ENCODE measurements at places on chromosomes 16 and 17.

GRCh38 chr17:44655983-44656710 is at the start of gene MEIOC:
Gene MEIOC, plus strand, starts transcription at chr17:44656468. Its CDS starts 146 bp downstream, at chr17:44656614.
- peak; percentile 2 for DNase-seq

GRCh38 chr17:81396722-81397313 is 1.6 kb downstream of the BAHCC1 start:
- DNase-seq = peak; percentile 24

DNA sequence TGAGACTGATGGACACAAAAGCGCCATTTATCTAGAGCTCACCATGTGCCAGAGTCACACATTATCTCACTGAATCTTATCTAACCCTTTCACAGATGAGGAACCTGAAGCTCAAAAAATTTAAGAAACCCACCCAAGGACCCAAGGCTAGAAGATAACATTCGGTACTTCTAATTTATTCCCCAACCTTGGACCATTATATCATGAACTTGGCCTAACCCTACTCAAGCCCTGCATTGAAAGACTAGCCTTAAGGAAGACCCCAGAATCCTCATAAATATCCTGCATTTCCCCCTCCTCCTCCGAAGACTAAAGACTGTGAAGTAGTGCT is 548 bp upstream of the DYNC1LI2 start:
- DNase-seq = no peak

DNA sequence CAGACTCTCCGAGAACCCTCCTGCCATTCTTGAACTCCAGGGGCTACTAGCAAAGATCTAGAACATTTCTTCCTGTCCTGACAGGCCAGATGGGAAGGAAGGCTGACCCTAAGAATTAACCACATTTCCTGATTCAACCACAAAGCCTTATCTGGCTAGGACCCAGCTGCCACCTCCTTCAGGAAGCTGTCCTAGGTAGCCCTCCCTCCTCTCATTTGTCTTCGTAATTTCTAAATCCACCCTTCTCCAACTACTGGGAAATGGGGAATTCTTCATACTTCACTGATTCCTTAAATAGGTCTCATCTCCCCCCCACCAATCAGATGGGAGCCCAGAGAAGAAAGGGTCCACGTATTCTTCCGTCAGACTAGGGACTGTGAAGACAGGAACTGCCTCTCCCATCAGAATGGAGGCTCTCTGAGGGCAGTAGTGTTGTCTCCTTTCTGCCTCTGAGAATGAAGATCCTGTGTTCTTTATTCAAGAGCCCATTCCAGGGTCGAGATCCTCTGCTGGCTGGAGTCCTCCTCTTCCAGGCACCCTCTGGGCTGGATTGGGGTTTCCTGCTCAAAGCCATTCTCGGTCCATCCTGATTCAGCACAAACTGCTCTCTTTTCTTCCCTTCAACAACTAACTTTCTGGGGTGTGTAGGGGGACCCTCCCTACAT is 2.1 kb downstream of the SAMD14 start:
- DNase-seq = no peak

GRCh38 chr17:72591289-72592241 is 470.7 kb downstream of the SOX9 start:
- no peak for DNase-seq

GRCh38 chr16:15484662-15485061 is 50.3 kb downstream of the BMERB1 start:
- DNase-seq = no peak

DNA sequence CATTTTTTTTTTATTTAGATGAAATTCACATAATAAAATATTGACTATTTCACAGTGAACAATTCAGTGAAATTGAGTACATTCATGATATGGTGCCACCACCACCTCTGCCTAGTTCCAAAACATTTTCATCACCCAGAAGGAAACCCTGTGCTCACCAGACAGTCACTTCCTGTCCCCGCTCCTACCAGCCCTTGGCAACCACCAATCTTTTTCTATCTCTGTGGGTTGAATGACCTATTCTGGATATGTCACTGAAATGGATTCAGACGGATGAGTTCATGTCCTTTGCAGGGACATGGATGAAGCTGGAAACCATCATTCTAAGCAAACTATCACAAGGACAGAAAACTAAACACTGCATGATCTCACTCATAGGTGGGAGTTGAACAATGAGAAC is 40.5 kb downstream of the ATP2C2 start:
- DNase-seq = no peak

- DNase-seq = no peak
Observed at GRCh38 chr16:11687601-11688519, 19.6 kb downstream of the SNN start.

DNA sequence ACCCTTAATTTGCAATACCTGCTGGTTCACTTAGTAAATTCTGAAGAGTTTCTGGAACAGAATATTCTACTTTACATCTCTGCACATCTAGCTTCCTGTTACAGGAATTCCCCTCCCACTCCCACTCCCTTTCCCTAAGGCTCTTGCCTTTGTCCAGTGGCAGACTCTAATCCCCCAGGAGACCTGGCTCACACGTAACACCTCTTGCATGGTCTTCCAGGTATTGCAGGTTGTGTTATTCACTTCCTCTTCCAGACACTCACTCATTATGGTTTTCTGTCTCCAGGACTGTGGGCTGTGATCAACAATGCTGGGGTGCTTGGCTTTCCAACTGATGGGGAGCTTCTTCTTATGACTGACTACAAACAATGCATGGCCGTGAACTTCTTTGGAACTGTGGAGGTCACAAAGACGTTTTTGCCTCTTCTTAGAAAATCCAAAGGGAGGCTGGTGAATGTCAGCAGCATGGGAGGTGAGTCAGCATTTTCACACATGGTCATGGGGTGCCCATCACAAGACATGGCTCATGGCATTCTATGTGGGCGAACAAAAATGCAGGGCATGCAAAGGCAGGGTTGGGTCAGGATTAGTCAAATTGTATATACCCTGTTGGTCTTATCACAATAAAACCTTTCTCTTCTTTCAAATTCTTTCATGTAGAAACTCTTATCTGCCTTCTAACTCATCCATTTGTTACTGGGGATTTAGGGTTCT is 35.8 kb downstream of the HSD17B2 start:
- DNase-seq = no peak

DNA sequence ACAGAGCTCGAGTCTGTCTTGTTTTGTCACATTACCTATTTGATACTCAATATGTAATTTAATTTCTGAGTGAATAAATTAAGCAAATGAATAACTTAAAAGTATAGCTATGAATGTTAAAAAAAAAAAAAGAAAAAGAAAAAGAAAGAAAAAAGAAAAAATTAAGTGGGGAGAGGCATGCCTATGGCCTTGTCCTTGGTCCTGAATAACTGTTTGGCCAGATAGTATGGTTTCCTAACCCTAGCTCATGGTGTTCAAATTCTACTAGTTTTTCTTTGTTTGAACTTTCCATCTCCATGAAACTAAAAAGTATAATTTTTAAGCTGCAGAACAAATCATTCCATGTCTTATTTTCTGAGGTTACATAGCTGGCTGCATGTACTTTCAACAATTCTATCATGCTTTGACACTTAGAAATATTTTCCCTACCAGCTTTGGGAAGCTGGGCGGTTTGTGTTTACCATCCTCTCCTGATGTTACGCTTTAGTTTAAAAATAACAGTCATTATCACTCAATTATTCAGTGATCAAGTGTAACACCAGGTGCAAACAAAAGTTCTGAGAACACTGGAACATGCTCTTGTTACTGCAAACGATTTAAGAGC is 31.8 kb downstream of the TOX3 start:
- DNase-seq = no peak

- no peak for DNase-seq
Observed at GRCh38 chr17:28344011-28344410, 8.4 kb downstream of the TNFAIP1 start.

GRCh38 chr16:2843526-2843925 is 13.4 kb downstream of the ZG16B start:
- no peak for DNase-seq

DNA sequence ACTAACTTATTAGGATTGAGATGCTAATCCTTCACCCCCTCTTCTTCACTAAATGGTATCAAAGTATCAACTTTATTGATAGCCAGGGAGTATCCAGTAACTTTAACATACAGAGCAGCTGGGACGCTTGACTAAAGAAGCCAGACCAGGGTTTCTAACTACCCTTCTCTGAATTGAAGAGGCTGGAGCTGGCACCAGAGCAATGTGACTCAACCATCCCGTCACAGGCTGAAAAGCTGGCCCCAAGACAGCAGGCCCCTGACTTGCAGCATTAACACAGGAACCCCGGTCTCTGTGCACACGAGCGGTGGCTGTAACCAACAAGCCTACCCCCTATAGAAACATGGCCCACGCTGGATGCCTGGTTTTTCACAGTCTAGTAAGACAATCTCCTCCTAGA is 59.8 kb downstream of the ANKFN1 start:
- no peak for DNase-seq

DNA sequence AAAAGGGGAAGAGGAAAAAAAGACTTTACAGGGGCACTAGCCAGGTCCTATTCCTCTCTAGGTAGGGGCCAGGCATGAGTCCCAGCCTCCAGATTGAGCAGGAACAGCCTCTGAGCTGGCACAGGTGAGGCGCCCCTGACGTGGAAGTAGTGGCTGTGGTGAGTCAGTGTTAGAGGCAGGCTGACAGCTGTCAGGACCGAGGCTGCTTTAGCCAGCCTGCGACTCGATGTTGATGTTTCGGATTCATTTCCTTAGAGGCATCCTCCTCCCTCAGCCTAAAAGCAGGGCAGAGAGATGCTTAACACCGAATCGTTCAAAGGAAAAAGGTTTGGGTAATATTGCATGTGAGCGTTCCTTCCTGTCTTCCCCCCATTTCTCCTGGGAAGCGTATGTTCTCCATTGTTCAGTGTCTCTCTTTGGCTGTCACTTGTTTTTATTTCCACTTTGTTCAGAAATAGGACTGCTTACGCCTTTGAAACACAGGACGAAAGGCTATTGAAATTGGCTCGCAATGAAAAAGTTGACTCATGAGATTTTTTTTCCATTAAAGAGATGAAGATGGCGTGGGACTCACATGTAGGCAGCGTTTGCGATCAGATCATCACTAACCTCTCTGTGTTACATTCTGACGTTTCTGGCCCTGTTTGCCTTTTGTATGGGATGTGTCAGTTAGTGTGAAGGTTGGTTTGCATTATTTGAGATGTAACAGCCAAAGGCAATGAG is 1.3 kb downstream of the KIAA0513 start:
- peak; percentile 79 for DNase-seq

- no peak for DNase-seq
Observed at GRCh38 chr16:11506741-11507305, 79.9 kb downstream of the LITAF start.

- DNase-seq = no peak
Observed at GRCh38 chr17:76254275-76254674, 10.9 kb upstream of the UBALD2 start.

DNA sequence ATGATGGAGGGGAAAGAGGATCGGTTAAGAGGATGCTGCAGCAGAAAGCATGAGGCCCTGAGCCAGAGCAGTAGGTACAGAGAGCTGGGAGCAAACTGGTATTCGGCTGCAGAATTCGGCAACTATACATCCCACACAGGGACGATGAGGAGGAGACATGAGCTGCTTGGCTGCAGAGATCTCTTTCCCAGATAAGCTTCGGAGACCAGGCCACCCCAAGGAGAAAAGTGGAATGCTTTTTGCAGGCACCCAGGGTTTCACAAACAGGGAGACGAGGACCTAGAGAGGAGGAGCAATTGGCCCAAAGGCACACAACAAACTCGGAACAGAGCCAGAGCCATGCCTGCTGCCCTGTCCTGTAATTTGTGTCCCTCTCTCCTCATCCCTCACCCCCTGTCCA is 62.0 kb downstream of the TMEM132E start:
- no peak for DNase-seq

- no peak for DNase-seq
Observed at GRCh38 chr17:42908872-42909700, 8.5 kb downstream of the G6PC1 start.

GRCh38 chr17:27630607-27631410 is at the start of gene LGALS9:
Gene LGALS9, plus strand, starts transcription at chr17:27631188. Its CDS starts 78 bp downstream, at chr17:27631266.
- DNase-seq = peak; percentile 52

All from CD4-positive, alpha-beta T cell treated with Interleukin-15 for 4 hours (primary cell).